Left ventricle myocardium superior (tissue), 1 donor: ENCODE measurements at places on chromosomes 7 and 10.
A peak's percentile ranks its signal among the peaks of the same experiment; 100 is the strongest.

- DNase-seq, result peak; percentile 88
Measured at GRCh38 chr10:119658274-119658673, 7.1 kb downstream of the BAG3 start.

GRCh38 chr10:91409869-91410637 is at the start of gene HECTD2:
TSS of gene HECTD2 (plus strand) at chr10:91410344. CDS start at chr10:91410439, 95 bp downstream.
- peak; percentile 92 for DNase-seq

DNA sequence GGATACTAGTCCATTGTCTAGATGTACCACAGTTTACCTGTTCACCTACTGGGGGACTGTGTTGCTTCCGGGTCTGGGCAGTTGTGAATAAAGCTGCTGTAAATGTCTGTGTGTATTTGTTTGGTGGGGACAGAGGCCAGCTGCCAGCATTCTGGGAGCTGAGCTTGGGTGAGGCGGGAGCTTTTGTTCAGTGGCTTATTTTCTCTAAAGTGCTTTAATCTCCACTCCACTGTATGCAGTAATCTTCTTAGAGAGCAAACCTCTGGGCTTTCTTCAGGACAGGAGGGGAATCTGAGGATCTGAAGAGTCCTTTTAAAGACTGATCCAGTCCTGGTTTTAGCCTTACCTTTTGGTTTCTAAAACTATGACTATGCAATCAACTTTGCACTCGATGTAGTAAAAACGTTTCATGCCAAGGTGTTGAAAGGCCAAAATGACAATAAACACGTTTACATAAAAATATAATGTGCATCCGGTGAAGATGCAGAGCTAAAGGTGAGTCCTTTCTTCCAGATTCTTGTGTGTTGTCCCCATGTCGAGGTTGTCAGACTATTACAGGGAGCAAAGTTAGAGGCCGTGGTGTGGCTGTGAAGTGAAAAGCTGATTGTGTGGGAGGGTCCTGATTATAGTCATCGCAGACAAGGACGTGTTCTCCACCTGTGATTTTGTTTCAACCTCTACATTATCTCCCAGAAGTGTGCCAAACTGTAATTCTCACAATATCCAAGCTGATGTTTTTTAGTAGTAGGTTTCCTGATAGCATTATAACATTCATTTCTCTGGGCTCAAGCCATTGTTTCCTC is 279.8 kb downstream of the CAMK1D start:
- no peak for DNase-seq

DNA sequence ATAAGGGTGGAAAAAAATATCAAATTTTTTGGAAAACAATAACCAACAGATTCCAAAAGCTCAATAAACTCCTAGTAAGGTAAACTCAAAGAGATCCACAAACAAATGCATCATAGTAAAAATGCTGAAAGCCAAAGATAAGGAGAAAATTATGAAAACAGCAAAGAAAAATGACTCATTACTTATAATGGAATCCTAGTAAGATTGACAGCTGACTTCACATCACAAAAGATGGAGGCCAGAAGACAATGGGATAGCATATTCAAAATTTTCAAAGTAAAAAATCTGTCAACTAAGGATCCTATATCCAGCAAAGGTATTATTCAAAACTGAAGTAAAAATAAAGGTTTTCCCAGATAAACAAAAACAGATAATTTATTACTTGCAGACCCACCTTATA is 183.4 kb upstream of the VIPR2 start:
- no peak for DNase-seq

DNA sequence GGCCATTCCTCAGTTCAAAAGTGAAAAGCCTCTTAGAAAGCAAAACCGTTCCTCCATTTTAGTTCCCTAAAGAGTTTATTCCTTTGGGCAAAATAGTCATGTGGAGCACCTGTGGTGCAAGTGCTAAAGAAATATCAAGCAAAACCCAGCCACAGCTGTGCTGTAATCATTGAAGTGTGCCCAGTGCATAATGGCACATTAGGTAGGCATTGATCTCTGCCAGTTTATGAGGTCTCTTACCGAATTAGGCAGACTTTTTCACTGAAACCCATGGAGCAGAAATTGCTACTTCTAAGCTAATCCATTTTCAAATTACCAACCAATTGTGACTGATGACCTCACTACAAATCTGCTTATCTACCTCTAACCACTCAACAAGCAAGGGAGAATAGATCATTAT is 97.2 kb upstream of the SEMA3A start:
- no peak for DNase-seq

- DNase-seq, result no peak
Measured at GRCh38 chr10:29269486-29269885, 19.4 kb upstream of the LYZL1 start.
